Left renal pelvis (tissue), 4 donors: ENCODE measurements at places on chromosomes 6 and 20.

GRCh38 chr20:23121751-23122320 lies 35.7 kb upstream of the CD93 start:
- no peak for DNase-seq

DNA sequence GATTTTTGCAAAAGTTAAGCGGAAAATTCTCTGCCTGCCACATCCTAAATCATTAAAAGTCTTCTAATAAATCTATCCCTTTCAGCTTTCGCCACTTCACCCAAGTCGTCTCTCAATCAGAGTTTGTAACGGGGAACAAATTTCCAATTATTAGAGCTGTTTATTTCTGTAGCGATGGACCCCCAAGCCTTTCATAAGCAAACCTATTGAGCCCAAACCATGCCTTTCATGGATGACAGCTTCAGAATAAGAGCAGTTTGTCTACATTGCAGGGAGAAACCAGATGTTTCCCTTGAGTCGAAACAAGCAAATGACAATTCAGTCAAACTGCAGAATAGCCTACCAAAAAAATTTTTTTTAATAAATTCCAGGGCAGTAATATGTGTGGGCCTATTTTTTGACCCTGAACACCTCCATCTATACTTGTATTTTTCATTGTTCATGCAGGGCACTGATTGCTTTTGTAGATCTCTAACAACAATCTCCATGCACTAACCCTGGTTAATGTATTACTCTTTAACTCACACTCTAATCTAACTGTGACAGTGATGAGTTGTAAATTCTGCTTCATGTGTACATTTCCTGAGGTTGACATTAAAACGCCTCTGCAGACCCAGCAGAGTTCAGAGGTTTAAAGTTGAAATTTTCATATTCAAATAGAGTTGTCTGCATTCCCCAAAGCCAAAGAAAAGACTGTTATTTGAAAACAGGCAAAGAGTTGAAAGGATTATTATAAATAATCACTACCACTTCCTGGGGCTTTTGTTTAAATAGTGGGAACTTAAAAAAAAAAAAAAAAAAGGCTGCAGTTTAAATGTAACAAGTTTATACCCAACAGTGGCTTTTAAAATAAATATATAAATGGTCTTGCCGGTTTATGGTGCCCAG lies 64.5 kb downstream of the ATP9A start:
- DNase-seq, result no peak

DNA sequence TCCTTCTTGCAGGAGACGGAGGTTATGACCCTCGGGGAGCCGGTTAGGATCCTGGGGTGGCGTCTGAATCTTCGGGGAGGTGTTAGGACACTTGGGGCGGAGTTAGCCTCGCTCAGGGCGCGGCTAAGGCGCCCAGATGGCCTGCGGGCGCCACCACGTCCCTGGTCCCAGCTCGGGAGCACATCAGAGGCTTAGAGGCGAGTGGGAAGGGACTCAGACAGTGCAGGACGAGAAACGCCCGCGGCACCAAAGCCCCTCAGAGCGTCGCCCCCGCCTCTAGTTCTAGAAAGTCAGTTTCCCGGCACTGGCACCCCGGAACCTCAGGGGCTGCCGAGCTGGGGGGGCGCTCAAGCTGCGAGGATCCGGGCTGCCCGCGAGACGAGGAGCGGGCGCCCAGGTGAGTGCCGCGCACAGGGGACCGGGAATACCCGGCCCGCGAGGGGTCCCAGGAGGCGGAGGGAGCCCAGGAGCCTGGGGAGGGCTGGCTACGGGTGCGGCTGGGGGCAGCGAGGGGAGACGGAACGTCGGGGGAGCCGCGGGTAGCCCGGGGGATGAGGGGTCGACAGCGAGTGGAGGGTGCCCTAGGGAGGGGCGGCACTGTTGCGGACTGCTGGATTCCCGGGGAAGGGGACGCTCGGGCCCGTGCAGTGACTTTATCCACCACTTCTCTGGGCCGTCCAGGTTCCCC lies at the start of gene HCK:
HCK (plus strand) TSS at position 153 of the 688 bp plus-strand sequence.
- no peak for DNase-seq

DNA sequence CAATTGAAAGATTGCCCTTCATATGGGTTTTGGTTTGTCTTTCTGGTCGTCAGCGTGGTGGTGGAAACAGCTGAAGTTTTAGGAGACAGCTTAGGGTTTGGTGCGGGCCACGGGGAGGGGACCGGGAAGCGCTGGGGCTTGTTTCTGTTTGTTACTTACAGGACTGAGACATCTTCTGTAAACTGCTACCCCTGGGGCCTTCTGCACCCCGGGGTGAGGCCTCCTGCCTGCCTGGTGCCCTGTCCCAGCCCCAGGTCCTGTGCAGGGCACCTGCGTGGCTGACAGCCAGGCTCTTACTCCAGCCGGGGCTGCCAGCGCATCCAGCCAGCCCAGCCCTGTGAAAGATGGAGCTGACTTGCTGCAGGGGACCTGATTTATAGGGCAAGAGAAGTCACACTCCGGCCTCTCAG lies 22.8 kb downstream of the NPEPL1 start:
- no peak for DNase-seq

GRCh38 chr6:5084360-5084780 lies 771 bp upstream of the PPP1R3G start:
- no peak for DNase-seq

DNA sequence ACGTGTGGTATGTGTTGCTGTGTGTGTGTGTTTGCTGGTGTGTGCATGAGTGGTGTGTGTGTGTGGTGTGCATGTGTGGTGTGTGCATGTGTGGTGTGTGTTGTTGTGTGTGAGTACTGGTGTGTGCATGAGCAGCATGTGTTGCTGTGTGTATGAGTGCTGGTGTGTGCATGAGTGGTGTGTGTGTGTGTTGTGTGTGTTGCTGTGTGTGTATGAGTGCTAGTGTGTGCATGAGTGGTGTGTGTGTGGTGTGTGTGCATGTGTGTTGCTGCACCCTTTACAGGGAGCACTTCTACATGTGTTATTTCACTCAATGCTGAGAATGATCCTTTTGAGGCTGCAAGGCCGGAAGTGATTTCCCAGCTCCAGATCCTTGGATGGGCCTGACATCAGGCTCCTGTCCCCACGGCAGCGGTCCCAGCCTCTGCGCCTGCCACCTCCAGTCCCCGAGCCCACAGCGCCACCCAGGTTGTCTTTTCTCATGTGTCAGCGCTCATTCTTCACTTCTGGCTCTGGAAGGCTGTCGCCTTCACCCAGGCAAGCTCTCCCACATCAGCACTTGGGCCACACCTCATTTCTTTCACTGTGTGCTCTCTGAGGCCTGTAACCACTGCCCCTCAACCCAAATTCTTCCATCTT lies 2.6 kb downstream of the NPEPL1 start:
- no peak for DNase-seq

DNA sequence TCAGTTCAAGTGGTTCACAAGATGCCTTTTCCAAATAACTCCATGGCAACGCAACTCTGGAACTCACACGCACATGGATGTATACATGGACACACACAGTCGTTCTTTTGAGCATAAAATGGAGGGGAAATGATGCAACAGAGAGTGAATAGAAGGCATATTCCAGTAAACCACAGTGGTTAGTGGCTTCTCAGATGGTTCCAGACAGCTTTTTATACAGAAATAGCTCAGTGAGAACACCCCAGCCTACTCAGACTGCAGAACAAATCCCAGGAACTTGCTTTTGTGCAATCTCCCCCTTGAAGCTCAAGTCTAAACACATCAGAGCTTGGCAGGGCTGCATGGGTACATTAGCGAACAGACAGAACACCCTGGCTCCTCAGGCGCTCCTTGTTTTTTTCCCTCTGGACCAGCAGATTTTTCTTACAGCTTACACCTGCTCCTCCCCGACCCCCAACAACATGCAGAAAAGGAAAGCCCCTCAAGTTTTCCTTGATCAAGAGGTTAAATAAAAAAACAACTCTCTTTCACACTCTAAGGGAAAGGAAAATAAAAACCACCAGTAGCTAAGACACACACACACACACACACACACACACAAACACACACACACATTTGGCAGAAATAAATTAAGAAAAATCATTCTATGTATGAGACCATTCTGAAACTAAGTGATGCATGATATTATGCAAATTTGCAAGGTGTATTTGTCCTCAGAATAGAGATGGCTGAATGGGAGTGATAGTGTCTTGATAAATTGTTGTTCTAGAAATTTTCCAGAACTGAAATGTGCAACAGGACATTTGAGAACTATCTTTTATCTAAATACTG lies 51.2 kb upstream of the RANBP9 start:
- DNase-seq, result no peak

- DNase-seq, result no peak
These were observed 493.8 kb upstream of the MANEA start for GRCh38 chr6:95083506-95083905.

GRCh38 chr20:5539691-5540090 lies 210.5 kb upstream of the SHLD1 start:
- DNase-seq, result no peak

DNA sequence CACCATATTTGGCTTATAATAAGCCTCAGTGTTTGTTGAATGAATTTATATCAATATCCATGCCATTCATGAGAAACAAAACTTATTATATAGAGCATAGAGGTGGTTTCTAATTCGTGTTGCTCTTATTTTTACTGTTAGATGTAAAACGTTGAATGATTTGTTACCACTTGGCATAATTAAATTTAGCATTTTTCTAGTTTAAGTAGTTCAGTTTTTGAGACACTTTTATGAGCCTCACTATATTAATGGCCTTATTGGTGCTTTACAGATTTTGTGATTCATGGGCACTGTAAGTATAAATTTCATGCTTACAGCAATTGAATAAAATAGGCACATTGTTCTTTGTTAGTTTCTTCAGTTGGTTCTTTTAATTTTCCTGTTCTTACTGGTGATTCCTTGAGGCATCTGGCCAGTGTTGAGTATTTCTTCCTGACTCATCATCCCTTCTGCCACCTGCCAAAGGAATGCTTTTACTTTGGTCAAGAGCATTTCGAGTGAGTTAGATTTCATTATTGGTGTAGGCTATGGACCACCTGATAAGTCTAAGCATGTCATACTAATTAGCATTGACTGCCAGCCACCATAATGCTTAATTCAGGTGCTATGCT lies 34.8 kb downstream of the CDKAL1 start:
- DNase-seq, result no peak

DNA sequence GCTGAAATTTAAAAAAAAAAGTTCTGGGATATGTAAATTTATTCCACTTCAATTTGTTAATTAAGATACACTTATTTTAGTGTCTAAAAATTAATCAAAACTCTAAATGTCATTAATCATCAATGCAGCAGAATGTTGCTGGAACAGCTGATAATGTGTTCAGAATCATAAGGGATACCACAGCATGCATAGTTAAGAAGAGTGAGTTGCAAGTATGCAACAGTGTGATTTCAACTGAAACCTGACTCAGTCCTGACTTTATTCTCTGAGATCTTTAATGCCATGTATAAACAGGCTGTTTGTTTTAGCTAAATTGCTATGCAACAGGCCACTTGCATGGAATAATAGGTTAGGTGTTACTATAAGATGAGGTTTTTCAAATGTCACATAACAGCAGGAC lies 1.4 kb downstream of the GRIK2 start:
- DNase-seq, result no peak

GRCh38 chr6:109318328-109318876 lies 63.9 kb downstream of the CD164 start:
- no peak for DNase-seq

GRCh38 chr6:81834141-81834681 lies 81.7 kb upstream of the TENT5A start:
- DNase-seq, result no peak

DNA sequence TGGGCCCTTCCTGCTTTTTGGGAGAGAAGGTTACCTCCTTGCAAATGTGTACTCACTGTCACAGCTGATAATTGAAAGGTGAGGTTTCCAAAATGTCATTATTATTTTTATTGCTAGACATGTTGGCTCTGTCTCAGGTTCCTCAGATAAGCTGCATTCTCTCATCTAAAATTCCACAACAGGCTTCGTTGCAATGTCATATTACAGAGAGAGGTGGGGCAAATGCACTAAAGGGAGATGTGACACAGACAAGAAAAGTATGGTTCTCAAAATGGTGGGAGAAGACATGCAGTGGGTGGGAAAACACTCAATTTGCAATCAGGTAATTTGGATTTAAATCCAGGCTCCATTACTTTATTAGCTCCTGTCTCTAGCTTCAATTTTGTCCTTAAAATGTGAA lies 256.4 kb upstream of the POU3F2 start:
- DNase-seq, result no peak

- DNase-seq, result no peak
These were observed 4.1 kb downstream of the SLC23A2 start for GRCh38 chr20:4997222-4997621.

- DNase-seq, result no peak
These were observed 246.3 kb upstream of the RREB1 start for GRCh38 chr6:6861351-6861894.

GRCh38 chr20:7389216-7389615 lies 551.0 kb downstream of the HAO1 start:
- no peak for DNase-seq

- no peak for DNase-seq
These were observed 696 bp downstream of the TREML1 start for GRCh38 chr6:41153451-41153850.

DNA sequence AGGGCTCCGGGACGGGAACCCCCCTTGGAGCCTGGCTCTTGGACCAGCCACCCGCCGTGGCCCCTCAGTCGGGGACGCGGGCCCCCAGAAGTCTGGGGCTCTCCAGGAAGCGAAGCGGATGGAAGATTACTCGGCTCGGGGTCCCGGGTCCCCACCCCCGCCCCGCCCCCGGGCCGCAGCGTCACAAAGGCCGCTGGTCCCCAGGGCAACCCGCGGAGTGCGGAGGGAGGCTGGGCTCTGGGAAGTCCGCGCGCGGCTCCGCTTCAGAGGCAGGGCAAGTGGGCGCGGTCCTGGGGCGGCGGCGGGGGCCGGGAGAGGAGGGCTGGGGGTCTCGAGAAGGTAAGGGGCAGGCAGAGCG lies at the start of gene FNDC11:
FNDC11 (plus strand) TSS at position 227 of the 358 bp plus-strand sequence. CDS start 1,505 bp downstream, outside the sequence.
- no peak for DNase-seq

GRCh38 chr20:1657556-1658334 lies at the start of gene SIRPG:
TSS of gene SIRPG (minus strand) at chr20:1657779. CDS start at chr20:1657714, 65 bp downstream.
- no peak for DNase-seq

DNA sequence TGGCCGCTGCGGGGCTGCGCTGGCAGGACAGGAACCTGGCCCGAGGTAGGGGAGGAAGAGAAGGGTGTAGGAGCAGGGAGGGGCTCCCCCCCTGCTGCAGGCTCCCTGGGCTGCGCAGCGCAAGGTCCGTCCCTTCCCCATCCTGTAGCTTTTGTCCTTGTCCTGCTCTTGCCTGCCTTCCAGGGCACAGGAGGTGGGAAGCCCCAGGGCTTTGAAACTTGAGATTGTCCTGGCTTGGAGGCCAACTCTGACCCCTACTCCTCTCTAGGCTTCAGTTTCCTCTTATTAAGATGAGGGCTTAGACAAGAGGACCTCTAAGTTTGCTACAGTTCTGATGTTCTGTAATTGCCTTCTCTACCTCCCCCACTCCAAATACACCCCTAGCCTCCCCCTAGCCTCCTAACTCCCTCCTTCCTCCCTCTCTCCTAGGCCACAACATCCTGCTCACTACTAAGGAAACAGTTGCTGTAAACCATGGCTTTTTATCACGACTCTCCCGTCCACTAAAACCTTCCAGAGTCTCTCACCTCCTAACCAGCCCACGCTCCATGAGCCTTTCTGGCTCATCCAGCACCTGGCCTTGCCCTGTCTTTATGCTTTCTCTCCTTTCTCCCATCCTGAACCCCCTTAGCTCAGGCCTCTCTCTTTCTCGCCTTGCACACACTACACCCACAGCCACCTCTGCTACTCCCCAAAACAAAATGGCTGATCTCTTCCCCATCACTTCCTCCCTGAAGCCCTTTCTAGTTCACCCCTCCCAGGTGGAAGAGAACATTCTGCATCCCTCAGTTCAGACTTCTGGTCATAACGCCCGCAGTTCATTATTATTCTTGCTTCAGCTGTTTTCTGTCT lies 10.2 kb downstream of the UNC5CL start:
- no peak for DNase-seq
